Fibroblast of villous mesenchyme (primary cell): ENCODE measurements at places on chromosomes 4 and X.

- DNase-seq, result no peak
Observed at GRCh38 chr4:17366496-17366895, 145.4 kb downstream of the QDPR start.

- DNase-seq, result no peak
Observed at GRCh38 chrX:95893636-95894035, 791.0 kb upstream of the DIAPH2 start.

- DNase-seq, result no peak
Observed at GRCh38 chr4:185846505-185847150, 34.6 kb upstream of the SORBS2 start.

GRCh38 chr4:68654946-68655721 lies 15.3 kb downstream of the UGT2B15 start:
- no peak for DNase-seq

DNA sequence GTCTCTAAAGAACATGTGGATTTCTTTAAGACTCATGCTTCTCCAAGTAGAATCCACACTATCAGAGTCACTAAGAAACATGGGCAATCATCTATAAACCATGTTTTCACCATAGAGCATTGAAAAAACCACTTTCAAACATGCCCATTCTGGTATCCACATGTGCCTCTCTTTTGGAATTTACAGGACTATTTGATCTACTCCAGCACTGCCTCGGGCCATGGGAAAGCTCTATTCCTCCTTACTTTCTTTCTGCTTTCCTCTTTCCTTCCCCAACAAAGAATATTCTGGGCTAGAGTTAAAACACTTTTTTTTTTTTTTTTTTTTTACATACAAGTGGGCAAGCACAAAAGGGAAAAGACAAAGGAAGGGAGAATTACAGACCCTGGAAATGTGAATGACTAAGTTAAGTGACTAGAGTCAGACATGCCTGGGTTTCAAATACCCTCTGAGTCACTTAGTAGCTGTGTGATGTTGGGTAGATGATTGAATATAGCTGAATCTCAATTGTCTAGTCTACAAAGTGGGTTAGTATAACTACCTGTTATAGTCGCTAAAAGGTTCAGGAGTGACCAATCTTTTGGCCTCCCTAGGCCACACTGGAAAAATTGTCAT lies 847.7 kb upstream of the INTU start:
- no peak for DNase-seq

GRCh38 chr4:46399440-46399839 lies 9.5 kb upstream of the GABRA2 start:
- DNase-seq, result no peak
